ENCODE measurements at places on chromosomes 13 and 19.

- no peak for DNase-seq
These were observed 65.5 kb upstream of the FAM216B start for GRCh38 chr13:42715909-42716308.

GRCh38 chr19:2149980-2150793, 1.2 kb downstream of the AP3D1 start:
- DNase-seq, result no peak

GRCh38 chr13:48564056-48564455, 31.2 kb upstream of the RCBTB2 start:
- no peak for DNase-seq

DNA sequence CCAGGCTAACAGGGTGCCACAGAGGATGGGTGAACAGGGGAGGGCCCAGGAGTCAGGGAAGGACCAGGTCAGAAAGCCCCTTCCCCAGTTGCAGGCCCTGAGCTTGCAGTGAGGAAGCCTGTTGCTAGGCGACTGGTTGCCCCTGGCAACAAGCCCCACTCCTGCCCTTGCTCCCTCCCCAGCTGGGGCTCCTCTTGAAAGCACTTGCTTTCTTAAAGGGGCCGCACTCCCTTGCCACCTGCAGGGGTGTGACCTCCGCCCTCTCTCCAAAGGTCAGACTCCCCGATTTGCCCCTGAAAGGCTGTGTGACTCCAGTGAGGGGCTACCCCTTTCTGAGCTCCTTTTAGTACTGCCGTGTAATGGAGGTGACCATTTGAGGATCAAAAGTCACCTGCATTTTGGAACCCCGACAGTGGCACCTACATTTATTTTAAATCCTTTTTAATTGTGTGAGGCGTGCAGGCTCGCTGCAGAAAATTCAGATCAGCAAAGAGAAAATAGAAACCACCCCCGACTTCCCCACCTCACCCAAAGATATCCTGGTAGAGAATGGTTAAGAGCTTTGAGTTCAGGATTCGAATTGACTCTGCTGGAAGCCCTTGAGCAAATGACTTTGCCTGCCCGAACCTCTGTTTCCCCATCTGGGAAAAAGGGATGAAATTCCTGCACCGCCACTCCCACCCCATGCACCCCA, 4.8 kb downstream of the FCHO1 start:
- no peak for DNase-seq

GRCh38 chr19:29402563-29402962, 123.2 kb upstream of the VSTM2B start:
- DNase-seq, result no peak

- DNase-seq, result peak; percentile 21
These were observed 666 bp downstream of the SAMD1 start for GRCh38 chr19:14089662-14090508.

- no peak for DNase-seq
These were observed 1.6 kb downstream of the SLC25A30 start for GRCh38 chr13:45416516-45417128.

DNA sequence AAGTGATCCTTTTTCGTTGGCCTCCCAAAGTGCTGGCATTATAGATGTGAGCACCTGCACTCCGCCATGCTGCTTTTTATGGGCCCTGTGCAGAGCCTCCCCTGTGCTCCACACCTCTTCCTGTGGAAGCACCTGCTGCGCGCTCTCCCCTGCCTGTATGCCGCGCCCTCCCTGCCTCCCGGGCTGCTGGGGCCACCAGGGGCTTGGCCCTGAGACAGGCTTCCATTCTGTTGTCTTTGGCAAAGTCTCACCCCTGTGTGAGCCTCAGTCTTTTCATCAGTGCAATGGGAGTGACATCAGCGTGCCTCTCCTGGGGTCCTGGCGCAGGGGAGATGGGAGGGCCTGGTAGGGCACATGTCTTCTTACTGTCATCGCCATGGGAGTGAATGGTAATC, 1.3 kb downstream of the FAM174C start:
- DNase-seq, result no peak

DNA sequence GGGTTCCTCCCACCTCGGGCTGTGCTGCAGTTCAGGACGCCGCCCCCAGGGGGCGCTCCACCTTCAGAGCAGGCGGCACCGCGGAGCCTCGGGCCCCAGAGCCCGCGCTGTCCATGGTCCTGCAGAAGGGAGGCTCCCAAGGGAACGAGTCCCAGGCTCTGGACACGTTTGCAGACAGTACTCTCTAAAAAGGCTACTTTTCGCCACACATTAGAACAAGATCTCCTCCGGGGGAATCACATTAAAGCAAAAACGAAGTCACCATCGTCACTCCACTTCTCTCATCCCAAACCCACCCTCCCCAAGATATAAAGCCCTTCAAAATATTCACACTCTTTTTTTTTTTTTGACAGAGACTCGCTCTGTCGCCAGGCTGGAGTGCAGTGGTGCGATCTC, 4.6 kb upstream of the SIGLEC10 start:
- DNase-seq, result peak; percentile 63

- no peak for DNase-seq
These were observed 232.5 kb upstream of the SERP2 start for GRCh38 chr13:44140888-44141724.

DNA sequence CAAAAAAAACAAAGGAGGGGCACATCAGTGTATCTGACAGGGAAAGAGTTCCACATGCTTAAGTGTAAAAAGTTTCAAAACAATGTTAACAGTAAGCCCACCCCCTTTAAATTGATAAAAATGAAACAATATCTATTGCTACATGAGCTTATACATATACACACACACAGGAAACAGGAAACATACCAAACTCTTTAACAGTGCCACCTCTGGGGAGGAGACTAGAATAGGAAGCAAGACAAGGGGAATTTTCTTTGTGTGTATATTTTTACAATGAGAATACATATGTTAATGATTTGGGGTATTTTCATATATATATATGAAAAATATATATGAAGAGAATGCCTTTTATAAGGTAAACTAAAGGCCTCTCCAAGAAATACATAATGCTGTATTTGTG, 44.7 kb downstream of the TPT1 start:
- DNase-seq, result no peak

- no peak for DNase-seq
These were observed 549.6 kb downstream of the FGF9 start for GRCh38 chr13:22220151-22221135.

GRCh38 chr19:47790398-47790814, 11.9 kb downstream of the SELENOW start:
- DNase-seq, result peak; percentile 93

DNA sequence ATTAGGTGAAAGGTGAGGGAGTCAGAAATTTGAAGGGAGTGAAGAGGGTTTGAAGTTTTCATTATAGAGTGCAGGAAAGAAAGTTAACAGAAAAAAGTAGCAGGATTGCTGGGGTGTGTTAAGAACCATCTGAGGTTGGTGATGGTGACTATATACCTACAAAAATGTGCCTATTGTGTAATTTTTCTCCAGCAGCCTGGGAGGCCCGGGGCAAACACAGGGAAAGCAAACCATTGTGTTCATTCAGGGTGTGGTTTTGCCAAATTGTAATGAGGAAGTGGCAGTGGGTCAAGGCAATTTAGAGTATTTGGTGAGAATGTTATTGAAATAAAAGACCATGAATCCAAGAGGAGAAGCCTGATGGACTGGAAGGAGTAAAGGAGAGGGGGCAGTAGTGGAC, 8.2 kb upstream of the SUCLA2 start:
- DNase-seq, result no peak

DNA sequence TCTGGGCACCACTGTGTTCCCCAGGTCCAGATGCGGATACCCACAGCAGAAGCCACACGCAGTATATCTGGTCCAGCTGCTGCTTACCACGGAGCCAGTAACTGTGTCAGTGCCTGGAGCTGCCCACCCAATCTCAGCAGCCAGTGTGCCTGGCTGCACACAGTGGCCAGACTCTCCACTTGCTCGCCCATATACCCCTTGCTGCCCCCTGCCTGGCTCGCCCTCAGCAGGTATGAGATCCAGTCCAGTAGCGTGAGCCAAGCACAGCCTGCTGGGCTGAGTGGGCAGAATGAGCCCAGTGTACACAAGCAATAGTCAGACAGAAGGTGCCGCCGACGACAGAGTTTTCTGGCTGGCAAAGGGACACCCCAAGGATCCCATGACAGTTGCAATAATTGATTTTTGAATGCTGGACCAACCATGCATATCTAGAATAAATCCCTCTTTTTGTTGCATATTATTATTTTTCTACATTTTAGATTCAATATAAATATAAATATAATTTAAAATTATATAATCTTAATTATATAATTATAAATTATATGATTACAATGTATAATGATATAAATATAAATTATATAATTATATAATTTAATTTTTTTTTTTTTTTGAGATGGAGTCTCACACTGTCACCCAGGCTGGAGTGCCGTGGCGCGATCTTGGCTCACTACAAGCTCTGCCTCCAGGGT, 918.8 kb upstream of the MIR17HG start:
- no peak for DNase-seq

- DNase-seq, result no peak
These were observed 7.3 kb downstream of the ADPRHL1 start for GRCh38 chr13:113445791-113446487.

DNA sequence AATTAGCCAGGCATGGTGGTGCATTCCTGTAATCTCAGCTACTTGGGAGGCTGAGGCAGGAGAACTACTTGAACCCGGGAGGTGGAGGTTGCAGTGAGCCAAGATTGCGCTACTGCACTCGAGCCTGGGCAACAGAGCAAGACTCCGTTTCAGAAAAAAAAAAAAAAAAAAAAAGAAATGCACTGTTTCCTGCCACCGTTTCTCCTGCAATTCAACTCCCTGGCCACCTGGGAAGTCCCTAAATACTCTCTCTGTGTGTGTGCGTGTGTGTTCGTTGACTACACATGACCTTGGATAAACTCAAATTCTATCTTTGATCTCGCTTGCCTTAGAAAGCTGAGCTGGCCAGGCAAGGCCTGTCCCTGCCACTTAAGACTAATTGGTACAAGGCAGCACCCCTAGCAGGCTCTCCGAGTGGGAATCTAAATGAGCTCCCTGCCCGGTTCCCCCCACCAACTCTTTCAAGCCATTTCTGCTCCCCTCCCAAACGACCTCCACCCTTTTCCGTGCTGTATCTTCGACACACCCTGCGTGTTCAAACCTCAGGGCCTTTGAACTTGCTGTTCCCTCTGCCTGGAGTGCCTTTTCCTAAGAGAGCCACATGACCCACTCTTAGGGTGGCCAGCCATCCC, 5.2 kb upstream of the BCAT2 start:
- DNase-seq, result no peak

DNA sequence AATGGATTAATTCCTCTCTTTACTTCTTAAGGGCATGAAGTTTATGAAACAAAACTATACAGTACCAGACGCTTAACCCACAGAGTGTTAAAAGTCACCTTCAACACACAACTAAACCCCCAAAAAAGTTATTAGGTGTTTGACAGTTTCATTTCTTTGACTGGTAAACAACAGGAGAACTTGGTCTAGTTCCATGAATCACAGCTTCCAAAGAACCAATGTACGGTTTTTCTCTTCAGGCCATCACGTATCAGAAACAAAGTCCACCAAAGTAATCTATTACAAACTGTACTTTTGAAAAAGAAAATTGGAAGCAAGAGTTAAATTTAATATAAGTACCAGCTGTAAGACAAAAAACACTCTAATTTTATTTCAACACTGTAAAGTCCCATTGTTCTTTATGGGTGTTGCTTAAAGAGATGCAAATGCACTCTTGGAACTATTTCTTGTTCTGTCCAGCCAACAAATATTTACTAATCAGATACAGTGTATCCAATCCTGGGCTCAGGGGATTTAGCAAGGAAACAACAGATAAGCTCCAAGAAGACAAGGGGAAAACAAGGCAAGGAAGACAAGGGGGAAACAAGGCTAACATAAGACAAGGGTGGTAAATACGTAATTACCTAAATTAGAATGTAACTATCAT, 149.2 kb downstream of the ABCC4 start:
- DNase-seq, result no peak

DNA sequence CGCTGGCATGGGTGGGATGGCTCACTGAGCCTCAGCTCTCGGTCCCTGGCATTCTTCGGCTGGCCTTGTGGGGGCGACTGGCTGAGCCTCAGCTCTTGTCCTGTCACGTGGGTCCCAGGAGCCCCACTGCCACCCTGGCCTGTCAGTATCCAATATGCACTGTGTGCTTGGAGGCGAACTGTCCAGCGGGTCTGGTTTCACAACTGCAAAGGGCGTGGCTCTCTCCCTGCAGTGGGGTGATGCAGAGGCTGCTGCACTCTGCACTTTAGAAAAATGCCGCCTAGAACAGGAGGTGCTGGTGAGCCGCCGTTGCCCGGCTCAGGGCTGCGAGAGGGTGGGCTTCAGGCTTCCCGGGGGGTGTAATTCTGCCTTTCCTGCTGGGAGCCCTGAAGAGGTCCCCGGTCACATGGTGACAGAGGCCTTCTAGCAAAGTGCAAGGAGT, 17.0 kb upstream of the TMEM255B start:
- no peak for DNase-seq

DNA sequence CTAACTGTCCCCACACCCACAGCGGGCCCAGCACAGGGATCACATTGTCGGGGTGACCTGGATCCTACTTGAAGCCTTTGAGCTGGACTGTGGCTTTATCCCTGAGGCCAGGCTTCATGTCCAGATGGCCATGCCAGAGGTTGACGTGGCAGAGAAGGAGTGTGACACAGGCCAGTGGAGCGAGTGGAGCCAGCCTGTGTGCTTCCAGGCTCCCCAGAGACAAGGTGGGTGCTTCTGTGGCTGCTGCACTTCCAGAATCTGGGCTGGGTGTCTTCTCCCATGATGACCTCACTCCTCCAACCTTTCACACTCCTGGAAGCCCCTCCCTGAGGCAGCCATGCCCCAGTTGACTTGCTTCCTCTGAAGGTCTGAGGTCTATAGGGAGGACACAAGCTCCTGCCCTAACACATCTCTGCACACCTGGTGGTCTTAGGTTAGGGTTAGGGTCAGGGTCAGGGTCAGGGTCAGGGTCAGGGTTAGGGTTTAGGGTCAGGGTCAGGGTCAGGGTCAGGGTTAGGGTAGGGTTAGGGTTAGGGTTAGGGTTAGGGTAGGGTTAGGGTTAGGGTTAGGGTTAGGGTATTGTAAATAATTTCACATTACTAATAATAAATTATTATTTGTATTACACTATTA, 13.1 kb upstream of the MZF1 start:
- no peak for DNase-seq

- DNase-seq, result no peak
These were observed 39.4 kb downstream of the UNC13A start for GRCh38 chr19:17648786-17649185.

DNA sequence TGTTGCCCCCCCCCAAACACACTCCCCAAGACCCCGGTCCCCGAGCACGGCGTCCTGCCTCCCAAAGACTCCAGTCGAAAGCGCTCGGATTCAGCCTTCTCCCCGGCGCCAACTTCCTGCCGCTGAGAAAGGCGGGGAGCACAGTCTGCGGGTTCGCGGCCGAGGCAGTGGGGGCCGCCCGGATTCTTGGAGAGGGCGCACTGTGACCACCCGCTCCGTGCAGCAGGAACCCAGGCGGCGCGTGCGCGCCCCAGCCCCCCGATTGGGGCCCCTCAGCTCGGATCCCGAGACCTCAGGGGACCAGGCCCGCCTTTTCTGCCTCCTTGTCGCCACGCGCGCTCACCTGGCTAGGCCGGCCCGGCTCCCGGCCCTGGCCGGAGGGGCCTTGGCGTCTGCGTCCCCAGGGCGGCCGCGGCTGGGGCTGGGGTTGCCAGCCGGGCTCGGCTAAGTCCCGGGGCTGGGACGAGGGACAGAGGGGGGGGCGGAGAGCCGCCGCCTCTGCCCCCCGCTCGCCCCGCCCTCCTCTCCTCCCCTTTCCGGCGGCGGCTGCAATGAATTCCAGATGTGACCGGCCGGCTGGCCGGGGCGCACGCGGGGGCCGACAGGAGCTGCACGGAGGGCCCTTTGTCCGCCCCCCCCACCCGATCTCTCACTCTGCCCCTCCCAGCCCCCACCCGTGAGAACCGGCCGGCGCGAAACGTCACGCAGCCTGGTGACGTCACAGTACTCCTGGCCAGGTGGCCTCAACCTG, at the start of gene S1PR2:
S1PR2 (minus strand) TSS at position 471 of the 751 bp plus-strand sequence. CDS start 6,426 bp downstream, outside the sequence.
- peak; percentile 38 for DNase-seq
